ENCODE measurements at places on chromosomes 7 and 10.

- DNase-seq = no peak
- H3K4me1 ChIP-seq = no peaks in the 10 kb centered on the region
- no peaks in the 10 kb centered on the region for H3K36me3 ChIP-seq
- no peak overlapping the region for H3K4me3 ChIP-seq
Observed at GRCh38 chr10:47350671-47351640, 2.8 kb downstream of the RBP3 start.

- H3K36me3 ChIP-seq = no peaks in the 10 kb centered on the region
- H3K27me3 ChIP-seq = no peaks in the 10 kb centered on the region
- no peak overlapping the region for H3K27ac ChIP-seq
- H3K4me1 ChIP-seq = no peaks in the 10 kb centered on the region
Observed at GRCh38 chr7:147711447-147711846, 879.1 kb upstream of the C7orf33 start.

DNA sequence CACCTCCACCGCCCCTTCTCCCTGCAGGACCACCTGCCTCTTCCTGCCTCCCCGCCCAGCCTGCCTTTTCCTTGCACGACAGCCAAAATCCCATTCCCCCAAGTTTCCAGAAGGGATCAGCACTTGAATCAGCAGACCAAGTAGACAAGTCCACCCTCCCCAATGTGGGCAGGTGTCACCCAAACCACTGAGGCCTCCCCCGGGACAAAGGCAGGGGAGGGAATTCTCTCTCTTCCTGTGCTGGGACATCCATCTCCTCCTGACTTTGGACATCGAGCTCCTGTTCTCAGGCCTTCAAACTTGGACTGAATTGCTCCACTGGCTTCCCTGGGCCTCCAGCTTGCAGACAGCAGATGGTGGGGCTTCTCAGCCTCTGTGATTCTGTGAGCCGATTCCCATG, 21.6 kb upstream of the PSMG3 start:
- no peak for DNase-seq
- H3K36me3 ChIP-seq = no peaks in the 10 kb centered on the region
- peaks cover 46% of the 10 kb centered on the region for H3K27me3 ChIP-seq
- no peak overlapping the region for H3K4me3 ChIP-seq
- H3K27ac ChIP-seq = no peak overlapping the region
- H3K4me1 ChIP-seq = no peaks in the 10 kb centered on the region

GRCh38 chr10:100022403-100022802, 12.7 kb upstream of the DNMBP start:
- no peaks in the 10 kb centered on the region for H3K36me3 ChIP-seq
- H3K27me3 ChIP-seq = no peaks in the 10 kb centered on the region
- H3K4me3 ChIP-seq = no peak overlapping the region
- no peak overlapping the region for H3K27ac ChIP-seq
- no peaks in the 10 kb centered on the region for H3K4me1 ChIP-seq
- DNase-seq = no peak

DNA sequence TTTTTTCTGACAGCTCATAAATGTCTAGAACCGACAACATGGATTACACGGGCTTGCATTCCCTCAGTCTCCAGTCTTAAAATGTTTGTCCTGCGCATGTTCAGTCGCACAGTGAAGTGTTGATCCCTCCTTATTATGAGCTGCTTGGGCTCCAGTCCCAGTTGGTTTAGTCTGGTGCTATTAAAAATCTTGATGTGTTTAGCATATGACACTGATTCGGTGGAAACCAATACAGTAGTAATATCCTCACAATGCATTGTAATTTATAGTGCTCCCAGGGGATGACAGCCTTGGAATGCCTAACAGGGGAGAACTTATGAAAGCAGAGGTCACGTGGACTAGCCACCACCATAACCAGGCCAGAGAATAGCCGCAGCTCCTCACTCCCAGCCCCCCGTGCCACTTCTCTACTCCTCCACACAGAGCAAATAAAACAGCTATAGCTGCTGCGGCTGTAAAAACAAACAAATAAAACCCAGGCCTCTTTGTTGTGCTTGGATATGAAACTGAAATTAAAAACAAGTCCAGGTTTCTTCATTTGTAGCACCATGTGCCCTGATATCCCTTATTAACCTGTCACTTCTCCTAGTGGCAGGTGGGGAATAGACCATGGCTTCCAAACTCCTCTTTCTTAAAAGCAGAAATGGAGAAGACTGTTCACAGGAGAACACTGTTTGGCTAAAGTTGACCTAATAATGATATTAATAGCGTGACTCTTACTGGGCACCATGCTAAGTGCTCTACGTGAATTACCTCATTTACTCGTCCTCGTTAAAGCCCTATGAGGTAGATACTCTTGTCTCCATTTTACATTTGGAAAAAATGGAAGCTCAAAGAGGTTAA, 7.7 kb downstream of the DPCD start:
- H3K36me3 ChIP-seq = no peaks in the 10 kb centered on the region
- H3K27me3 ChIP-seq = no peaks in the 10 kb centered on the region
- DNase-seq = no peak
- H3K27ac ChIP-seq = no peak overlapping the region

DNA sequence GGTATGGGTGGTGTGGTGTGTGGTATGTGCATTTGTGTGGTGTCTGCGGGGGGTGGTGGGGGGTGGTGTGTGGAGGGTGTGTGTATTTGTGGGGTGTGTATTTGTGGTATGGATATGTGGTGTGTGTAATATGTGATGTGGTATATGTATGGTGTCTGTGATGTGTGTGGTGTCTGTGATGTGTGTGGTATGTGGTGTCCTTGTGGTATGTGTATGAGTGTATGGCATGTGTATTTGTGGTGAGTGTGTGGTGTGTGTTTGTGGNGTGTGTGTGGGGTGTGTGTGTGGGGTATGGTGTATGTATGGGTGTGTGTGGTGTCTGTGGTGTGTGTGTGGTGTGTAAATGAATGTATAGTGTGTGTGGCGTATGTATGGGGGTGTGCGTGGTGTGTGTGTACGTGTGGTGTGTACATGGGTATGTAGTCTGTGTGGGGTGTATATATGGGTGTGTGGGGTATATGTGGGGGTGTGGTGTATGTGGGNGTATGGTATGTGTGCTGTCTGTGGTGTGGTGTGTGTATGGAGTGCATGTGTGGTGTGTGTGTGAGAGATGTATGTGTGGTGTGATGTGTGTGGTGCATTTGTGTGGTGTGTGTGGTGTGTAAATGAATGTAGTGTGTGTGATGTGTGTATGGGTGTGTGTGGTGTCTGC, 27.1 kb upstream of the CHST15 start:
- DNase-seq = no peak
- no peak overlapping the region for H3K27ac ChIP-seq
- H3K4me3 ChIP-seq = no peak overlapping the region
- peaks cover 29% of the 10 kb centered on the region for H3K4me1 ChIP-seq

DNA sequence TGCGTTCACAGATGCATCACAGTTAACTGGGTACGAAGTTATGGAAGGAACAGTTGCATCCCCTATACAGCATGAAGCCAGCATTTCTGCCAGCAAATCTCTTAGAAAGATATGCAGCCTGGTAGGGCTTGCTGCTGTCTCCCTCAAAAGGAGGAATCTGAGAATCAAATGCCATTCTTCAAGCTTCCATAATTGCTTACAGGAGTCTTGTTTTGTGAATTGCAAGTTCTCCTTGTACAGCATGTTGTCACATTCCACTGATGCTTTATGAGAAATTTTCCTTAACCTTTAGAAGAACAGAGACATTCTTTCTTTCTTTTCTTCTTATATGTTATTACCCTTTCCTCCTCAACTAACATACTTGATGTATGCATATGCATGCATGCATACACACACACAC, 134.6 kb downstream of the CHRM2 start:
- H3K36me3 ChIP-seq = no peaks in the 10 kb centered on the region
- no peak overlapping the region for H3K4me3 ChIP-seq
- no peak overlapping the region for H3K27ac ChIP-seq

DNA sequence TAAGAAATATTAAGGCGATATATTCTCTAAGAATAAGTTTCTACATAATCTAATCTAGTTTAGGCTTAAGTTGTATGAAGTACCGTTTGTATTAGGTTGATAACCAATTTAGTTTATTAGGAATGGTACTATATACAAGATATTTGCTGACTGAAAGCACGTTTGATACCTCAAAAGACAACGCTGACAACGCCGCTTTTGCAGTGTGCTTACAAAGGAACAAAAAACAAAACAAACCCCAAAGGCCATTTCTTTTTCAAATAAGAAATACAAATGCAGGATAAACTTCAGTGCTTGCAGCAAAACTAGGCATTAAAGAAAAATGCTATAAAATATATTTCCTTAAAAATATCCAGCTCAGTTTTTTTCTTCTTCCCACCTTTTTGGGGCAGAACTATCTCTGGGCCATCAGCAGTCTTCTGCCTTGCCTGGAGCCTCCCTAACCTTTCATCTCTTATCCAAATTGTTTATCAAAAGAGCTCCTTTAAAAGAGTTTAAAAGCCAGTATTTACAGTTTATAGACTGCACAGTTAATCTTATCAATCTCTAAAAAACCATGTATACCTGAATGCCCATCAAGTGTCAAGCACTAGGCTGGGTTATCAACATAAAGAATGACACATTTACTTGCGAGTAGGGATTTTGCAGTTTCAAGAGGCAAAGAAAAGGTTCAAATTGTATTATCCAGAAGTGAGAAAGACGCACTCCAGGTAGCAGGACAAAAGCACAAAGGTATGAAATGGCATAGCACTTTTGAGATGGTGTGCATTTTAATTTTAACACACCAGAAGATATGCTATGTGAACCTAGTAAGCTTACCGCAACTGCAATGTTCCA, 4.1 kb upstream of the KMT2E start:
- H3K27ac ChIP-seq = peak overlapping the region; percentile 100
- DNase-seq = no peak
- peaks cover 57% of the 10 kb centered on the region for H3K4me1 ChIP-seq
- peaks cover 8% of the 10 kb centered on the region for H3K36me3 ChIP-seq
- peak overlapping the region; percentile 84 for H3K4me3 ChIP-seq

- H3K36me3 ChIP-seq = no peaks in the 10 kb centered on the region
- no peak for DNase-seq
- no peak overlapping the region for H3K4me3 ChIP-seq
- no peaks in the 10 kb centered on the region for H3K27me3 ChIP-seq
Observed at GRCh38 chr7:82270870-82271269, 172.7 kb downstream of the CACNA2D1 start.

- peaks cover 9% of the 10 kb centered on the region for H3K4me1 ChIP-seq
- H3K36me3 ChIP-seq = no peaks in the 10 kb centered on the region
- H3K27ac ChIP-seq = no peak overlapping the region
Observed at GRCh38 chr7:12674053-12674452, 13.4 kb upstream of the ARL4A start.

DNA sequence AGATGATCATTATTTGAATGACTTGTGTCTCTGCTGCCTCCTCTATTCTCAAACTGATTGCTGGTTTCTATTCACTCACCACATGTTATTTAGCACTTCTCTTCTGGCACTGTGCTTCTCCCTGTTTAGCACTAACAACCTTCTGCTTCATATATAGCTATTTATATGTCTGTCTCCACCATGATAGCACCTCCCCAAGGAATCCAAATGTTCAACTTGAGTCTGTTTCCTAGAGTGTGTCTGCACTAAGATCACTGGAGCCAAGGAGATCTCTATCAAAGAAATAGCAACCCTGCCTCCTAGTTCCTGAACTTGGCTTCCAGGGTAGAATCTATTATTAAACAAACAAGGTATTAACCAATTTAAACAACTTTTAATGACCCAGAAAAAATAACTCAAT, 104.5 kb downstream of the CYP26A1 start:
- H3K27me3 ChIP-seq = no peaks in the 10 kb centered on the region
- H3K36me3 ChIP-seq = no peaks in the 10 kb centered on the region
- no peak overlapping the region for H3K4me3 ChIP-seq
- H3K4me1 ChIP-seq = no peaks in the 10 kb centered on the region
- no peak overlapping the region for H3K27ac ChIP-seq
- DNase-seq = no peak

DNA sequence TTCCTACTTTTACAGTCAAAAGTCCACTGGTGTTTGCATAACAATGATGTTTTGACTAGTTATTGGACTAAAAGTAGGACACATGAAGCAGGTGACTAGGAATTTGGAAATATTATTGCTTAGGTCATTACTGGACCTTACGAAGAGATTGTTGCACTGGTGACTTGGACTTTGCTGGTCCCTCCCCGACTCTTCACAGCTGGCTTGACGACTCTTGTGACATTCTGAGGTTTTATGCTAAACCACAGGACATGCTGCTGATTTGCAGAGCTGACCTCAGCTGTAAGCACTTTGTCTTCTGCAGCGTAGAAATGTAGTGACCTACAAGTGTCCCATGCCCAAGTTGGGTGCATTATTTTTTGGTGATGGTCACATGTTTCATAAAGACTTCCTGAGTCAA, 21.9 kb downstream of the PCBD1 start:
- H3K4me1 ChIP-seq = peaks cover 7% of the 10 kb centered on the region
- no peak overlapping the region for H3K27ac ChIP-seq
- H3K4me3 ChIP-seq = no peak overlapping the region
- DNase-seq = no peak

DNA sequence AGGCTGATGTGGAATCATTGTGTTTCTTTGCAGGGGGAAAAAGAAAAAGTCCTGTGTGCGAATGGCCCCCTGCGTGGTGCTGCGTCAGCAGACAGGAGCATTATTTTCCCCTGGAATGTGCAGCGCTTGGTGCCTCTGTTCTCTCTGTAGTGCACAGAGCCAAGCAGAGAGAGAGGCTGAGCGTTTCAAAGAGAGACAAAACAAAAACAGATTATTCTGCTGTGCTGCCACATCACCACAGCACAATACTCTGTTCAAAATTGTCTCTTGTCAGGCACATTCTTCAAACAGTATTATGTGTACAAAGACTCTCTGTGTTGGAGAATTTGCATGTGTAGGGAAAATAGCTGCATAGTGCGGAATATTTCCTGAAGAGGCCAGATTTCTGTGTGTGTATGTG, 609.0 kb downstream of the SDK1 start:
- DNase-seq = no peak
- no peaks in the 10 kb centered on the region for H3K36me3 ChIP-seq
- H3K27me3 ChIP-seq = no peaks in the 10 kb centered on the region
- H3K4me3 ChIP-seq = no peak overlapping the region
- H3K4me1 ChIP-seq = peaks cover 6% of the 10 kb centered on the region

- no peak overlapping the region for H3K4me3 ChIP-seq
- no peaks in the 10 kb centered on the region for H3K27me3 ChIP-seq
- DNase-seq = no peak
- H3K36me3 ChIP-seq = no peaks in the 10 kb centered on the region
- no peak overlapping the region for H3K27ac ChIP-seq
Observed at GRCh38 chr10:104220522-104220921, 11.6 kb downstream of the CFAP43 start.

DNA sequence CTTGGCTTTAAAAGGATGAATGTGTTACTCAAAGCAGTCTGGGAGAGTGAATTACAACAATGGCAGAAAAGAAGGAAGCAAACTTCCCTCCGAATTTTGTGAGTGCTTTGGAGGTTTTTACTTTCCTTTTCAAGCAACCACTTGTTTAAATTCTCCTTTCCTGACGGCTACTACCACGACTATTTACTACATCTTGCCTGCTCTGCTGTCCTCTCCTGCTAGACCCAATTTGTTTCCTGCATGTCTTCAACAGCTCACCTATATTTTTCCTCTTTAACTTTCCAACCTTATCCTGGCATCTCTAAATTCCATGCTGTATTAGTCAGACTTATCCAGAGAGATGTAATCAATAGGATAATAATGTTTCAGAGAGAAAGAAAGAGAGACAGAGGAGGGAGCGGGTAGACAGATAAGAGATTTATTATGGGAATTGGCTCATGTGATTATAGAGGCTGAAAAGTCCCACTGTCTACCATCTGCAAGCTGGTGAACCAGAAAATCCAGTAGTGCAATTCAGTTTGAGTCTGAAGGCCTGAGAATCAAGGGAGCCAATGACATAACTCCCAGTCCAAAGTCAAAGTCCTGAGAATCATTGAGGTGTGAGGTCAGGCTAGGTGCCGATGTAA, 42.8 kb upstream of the SLC13A1 start:
- no peak for DNase-seq
- no peaks in the 10 kb centered on the region for H3K4me1 ChIP-seq

GRCh38 chr7:75725306-75725705, 13.4 kb downstream of the HIP1 start:
- H3K27me3 ChIP-seq = no peaks in the 10 kb centered on the region
- no peaks in the 10 kb centered on the region for H3K36me3 ChIP-seq
- H3K4me1 ChIP-seq = peaks cover 41% of the 10 kb centered on the region
- DNase-seq = no peak
- no peak overlapping the region for H3K27ac ChIP-seq

Data from lower lobe of right lung (tissue), 2 donors.